Ascending aorta (tissue), 2 donors: ENCODE measurements at places on chromosomes 6 and 20.

GRCh38 chr6:79657238-79657637 is 26.1 kb downstream of the SH3BGRL2 start:
- H3K36me3 ChIP-seq = no peaks in the 10 kb centered on the region
- H3K4me1 ChIP-seq = no peaks in the 10 kb centered on the region
- H3K27ac ChIP-seq = no peak overlapping the region
- H3K27me3 ChIP-seq = no peaks in the 10 kb centered on the region
- DNase-seq = no peak
- no peak overlapping the region for H3K4me3 ChIP-seq

DNA sequence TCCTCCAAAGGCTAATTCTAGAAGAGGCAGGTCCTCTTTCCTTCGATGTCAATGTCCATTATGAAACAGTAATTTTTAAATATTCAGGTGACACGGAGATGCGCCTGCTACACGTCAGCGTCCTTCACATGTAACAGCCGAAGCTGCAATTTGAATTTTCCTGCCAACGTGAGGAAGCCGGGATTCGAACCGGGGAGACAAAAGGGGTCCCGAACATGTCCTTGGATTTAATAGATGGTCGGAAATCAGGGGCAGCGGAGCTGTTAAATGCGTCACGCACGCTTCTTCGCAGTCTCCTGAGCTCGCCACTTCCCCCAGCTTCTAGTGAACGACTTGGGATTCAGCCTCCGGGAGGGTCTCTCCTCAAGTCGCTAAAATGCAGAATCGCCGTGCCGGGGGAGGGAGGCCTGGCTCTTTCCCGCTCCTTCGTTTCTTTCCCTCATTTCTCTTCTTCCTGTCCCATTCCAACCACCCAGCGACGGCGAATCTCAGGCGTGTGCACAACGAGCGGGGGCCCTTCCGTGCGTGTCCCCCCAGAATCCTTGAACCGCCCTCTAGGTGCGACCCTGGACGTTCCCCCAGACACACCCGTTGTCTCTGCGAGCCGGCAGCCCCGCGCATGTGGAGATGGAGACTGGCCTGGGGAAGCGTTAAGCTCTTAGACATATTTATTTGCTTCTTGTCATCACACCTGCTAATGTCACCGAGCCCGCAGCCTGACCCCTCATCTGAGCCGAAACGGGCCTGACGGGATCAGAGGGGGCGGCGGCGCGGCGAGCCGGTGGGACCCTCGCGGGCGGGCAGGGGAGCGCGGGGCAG is 1.3 kb upstream of the FOXC1 start:
- no peak for DNase-seq
- H3K36me3 ChIP-seq = peaks cover 28% of the 10 kb centered on the region
- H3K4me3 ChIP-seq = peak overlapping the region; percentile 79
- H3K27ac ChIP-seq = peak overlapping the region; percentile 99
- H3K27me3 ChIP-seq = no peaks in the 10 kb centered on the region

DNA sequence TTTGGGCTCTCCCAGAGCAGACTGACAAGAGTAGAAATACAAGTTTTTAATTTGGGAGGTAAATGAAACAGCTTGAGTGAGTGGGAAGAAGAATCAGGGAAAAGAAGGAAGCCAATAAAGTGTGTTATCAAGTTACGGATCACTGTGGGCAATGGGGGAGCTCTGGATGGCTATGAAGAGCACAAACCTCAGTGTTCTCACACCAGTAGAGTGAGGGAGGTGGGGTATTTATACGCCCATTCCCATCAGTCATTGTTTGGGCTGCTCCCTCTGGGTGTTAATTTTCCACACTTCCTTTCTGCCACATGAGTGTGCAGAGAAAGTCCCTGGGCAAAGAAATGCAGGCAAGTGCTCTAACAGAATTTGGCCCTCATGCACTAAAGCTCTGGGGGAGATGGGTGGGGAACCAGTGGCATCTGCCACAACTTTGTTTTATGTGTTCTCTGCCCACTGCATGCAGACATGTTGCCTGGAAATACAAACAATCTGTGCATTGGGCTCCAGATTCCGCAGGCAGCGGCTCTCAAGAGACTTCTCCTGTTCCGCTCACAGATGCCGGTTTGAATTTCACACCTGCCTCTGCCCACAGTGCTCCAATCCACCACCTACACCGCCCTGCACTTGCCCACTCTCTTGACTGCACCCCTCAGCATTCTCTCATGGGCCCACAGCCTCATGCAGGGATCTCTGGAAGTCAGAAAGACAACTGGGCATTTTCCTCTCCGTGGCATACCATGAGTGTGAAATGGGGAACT is 211.1 kb upstream of the RNF24 start:
- no peak overlapping the region for H3K4me3 ChIP-seq
- no peaks in the 10 kb centered on the region for H3K36me3 ChIP-seq
- H3K27me3 ChIP-seq = no peaks in the 10 kb centered on the region
- no peak for DNase-seq

DNA sequence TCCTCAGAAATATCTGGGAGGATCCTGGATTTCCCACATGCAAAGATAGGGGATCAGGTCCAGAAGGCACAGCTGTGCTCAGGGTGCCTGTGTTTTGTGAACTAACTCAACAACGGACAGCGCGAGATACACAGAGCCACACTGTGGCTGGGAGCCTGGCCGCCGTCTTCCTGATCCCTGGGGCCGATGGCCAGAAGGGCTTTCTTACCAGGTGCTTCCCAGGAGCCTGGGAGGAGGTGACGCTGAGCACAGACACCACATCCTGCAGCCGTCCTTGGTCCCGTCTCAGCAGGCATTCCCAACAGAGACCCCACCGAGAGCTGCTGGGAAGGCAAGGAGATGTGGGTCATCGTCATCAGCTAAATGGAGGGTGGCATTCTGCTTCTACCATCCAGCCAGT is 144.6 kb upstream of the AFDN start:
- H3K27me3 ChIP-seq = no peaks in the 10 kb centered on the region
- no peak overlapping the region for H3K27ac ChIP-seq
- no peak overlapping the region for H3K4me3 ChIP-seq
- DNase-seq = no peak
- H3K4me1 ChIP-seq = no peaks in the 10 kb centered on the region
- H3K36me3 ChIP-seq = no peaks in the 10 kb centered on the region

DNA sequence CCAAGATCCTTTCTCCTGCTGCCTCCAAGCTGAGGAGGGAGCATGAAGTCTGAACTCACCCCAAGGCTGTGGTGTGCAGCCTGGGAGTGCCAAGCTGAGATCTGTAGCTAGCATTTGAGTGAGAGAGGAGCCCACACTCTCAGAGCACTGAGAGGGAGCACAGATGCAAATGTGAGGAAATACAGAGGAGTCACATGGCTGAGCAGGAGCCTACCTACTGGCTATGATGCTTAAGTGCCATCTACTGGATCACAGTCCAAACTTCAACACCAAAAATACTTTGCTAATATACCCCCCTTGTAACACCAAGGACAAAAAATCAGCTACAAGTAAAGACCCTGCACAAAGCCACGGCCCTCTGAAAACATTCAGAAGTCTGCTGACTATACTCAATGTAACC is 94.4 kb upstream of the IMPG1 start:
- H3K36me3 ChIP-seq = no peaks in the 10 kb centered on the region
- no peak overlapping the region for H3K4me3 ChIP-seq
- H3K4me1 ChIP-seq = no peaks in the 10 kb centered on the region
- no peak overlapping the region for H3K27ac ChIP-seq

DNA sequence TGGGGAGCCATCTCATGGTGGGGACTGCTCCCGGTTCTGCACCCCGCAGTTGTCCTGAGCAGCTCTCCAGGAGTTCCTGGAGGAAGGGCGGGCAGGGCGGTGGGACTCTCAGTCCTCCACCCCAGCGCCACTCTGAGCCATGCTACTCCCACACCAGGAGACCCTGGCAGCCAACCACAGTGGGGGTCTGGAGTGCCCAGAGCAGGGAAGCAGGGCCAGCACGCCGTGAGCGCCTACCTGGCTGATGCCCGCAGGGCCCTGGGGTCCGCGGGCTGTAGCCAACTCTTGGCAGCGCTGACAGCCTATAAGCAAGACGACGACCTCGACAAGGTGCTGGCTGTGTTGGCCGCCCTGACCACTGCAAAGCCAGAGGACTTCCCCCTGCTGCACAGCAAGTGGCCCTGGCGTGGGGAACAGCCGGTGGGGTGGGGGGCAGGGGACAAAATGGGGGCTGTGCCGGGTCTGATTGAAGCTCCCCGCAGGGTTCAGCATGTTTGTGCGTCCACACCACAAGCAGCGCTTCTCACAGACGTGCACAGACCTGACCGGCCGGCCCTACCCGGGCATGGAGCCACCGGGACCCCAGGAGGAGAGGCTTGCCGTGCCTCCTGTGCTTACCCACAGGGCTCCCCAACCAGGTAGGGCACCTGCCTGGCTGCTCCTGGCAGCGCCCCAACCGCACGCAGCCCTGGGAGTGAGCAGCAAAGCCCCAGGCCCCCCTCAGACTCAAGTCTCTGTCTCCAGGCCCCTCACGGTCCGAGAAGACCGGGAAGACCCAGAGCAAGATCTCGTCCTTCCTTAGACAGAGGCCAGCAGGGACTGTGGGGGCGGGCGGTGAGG is 1.6 kb upstream of the TNFRSF6B start:
- no peak overlapping the region for H3K27ac ChIP-seq
- no peak overlapping the region for H3K4me3 ChIP-seq
- H3K36me3 ChIP-seq = peaks cover 9% of the 10 kb centered on the region

DNA sequence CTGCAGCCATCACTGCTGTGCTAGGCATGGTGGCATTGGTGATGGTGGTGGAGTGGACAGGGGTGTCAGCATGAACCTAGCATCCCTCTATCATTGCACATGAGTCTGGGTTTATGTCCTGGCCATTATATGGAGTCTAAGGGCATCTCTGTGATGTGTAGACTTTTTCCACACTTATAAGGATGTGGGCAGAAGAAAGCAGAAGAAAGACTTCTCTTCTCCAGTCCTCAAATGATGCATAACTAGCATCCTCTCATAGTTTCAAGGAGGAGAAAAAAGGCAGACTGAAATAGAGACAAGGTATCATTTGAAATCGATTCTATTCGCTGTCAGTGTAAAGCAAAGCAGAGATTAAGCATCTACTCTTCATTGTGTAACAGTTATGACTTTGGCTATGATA is 140.0 kb upstream of the ATXN1 start:
- H3K27me3 ChIP-seq = no peaks in the 10 kb centered on the region
- no peaks in the 10 kb centered on the region for H3K4me1 ChIP-seq
- DNase-seq = no peak
- no peak overlapping the region for H3K27ac ChIP-seq
- H3K4me3 ChIP-seq = no peak overlapping the region
- no peaks in the 10 kb centered on the region for H3K36me3 ChIP-seq

DNA sequence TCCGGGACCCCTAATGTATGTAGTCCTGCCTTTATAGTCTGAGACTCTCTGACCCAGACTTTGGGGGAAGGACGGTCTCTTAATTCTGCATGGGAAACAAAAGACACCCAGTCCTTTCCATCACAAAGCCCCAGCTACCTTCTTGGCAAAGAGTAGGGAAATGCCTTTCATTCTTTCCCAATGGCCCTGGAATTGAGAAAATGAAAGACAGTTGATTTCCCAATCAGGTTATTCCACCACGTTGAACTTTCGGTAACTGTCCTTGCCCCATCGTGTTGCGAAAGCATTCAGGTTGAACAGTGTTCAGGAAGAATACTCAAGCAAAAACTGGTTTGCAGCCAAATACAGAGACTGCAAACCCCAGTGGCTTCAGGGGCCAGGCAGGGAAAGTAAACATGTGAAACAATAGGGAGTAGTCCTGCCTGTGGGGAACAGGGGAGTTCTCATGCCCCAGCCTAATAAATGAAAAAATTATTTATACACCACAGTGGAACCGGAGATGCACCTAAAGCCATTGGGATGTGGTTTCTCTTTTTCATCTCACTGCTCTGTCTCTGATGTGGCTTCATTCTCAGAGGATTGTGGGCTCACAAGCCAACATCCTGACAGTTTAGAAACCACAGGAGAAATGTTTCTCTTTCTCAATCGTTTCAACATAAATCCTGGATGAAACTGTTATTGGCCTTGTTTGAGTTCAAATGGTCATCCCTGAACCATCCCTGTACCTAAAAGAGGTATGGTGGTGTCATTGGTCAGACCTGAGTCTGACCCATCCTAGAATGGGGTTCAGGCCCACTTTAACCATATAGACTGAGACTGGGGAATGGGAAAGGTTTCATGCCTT is 44.2 kb upstream of the SLC9A8 start:
- H3K36me3 ChIP-seq = no peaks in the 10 kb centered on the region
- H3K27ac ChIP-seq = no peak overlapping the region
- no peaks in the 10 kb centered on the region for H3K4me1 ChIP-seq
- H3K27me3 ChIP-seq = no peaks in the 10 kb centered on the region
- no peak overlapping the region for H3K4me3 ChIP-seq
- DNase-seq = peak; percentile 79

DNA sequence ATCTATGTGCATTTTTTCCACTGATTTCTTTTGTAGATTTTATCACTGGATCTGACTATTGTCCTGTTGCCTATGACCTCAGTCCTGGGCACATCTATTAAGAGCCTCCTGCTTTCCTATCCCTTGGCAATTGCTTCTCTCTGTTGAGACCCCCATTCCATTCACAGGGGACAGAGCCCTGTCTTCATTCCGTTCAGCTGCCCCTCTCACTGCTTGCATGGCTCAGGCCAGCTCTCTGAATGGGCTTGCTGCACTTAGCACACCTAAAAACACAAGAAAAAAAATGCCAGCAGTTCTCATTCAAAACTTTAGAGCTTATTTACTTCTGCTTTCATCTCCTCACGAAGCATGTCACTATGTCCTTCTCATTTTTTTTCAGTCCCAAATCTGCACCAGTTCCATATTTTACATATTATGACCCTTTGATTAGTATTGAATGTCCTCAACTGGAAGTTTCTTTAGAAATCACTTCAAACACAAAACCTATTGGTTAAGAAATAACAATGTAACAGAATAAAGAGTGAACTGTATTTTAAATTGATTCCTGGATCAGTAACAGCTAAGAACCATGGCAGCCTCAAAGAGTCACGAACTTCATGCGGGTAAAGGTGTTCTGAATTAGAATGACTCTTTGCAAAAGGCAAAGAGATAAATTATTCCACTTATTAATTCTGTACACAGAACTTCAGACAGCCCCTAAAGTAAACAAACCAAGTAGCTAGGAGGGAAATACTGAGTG is 616.5 kb downstream of the C6orf118 start:
- no peaks in the 10 kb centered on the region for H3K4me1 ChIP-seq
- H3K36me3 ChIP-seq = no peaks in the 10 kb centered on the region
- H3K4me3 ChIP-seq = no peak overlapping the region
- no peaks in the 10 kb centered on the region for H3K27me3 ChIP-seq

DNA sequence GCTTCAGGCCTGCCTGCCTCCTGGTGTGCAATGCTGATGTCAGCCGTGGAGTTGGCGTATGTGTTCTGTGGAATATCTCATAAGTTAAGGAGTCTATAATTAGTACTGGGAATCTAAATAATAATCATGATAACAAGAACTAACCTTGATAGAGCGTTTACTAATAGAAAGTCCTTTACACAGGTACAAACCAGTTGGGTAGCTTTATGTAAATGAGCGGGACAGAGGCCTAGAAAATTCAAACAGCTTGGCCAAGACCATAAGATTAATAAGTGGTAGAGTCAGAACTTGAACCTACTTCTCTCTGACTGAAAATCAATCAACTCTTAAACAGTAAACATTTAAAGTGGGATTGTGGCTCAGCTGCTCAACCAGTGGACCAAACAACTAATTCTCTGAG is 570.9 kb upstream of the AGPAT4 start:
- no peaks in the 10 kb centered on the region for H3K4me1 ChIP-seq
- H3K27me3 ChIP-seq = no peaks in the 10 kb centered on the region
- H3K4me3 ChIP-seq = no peak overlapping the region
